HepG2 (cell line): ENCODE measurements at places on chromosomes 6 and 20.

GRCh38 chr6:166075186-166075585 is 92.5 kb downstream of the TBXT start:
- DNase-seq = no peak
- H3K4me1 ChIP-seq = no peaks in the 10 kb centered on the region
- no peak overlapping the region for H3K27ac ChIP-seq
- H3K36me3 ChIP-seq = no peaks in the 10 kb centered on the region

DNA sequence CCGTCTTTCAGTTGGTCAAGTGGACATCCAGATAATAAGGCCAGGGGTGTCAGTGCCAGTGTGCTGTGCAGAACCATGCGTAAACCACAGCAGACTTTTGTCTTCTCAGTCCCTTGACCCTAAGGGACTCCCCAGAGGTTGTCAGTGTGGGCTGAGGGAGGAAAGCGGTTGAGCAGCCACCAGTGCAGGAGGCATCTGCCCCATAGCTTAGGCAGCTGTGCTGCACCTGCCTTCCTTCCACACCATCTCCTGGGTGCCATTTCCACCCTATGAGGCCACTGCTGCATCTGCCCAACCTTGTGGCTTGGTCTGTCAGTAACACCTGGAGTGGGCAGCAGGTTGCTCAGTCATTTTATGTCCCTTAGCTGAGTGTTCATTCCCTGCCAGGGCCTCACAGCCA is 26.0 kb downstream of the PRPF6 start:
- no peak overlapping the region for H3K27ac ChIP-seq
- H3K4me3 ChIP-seq = no peak overlapping the region
- DNase-seq = no peak
- no peaks in the 10 kb centered on the region for H3K4me1 ChIP-seq

GRCh38 chr6:67567842-67568241 is 1067.2 kb upstream of the ADGRB3 start:
- H3K27me3 ChIP-seq = no peaks in the 10 kb centered on the region
- H3K36me3 ChIP-seq = no peaks in the 10 kb centered on the region

DNA sequence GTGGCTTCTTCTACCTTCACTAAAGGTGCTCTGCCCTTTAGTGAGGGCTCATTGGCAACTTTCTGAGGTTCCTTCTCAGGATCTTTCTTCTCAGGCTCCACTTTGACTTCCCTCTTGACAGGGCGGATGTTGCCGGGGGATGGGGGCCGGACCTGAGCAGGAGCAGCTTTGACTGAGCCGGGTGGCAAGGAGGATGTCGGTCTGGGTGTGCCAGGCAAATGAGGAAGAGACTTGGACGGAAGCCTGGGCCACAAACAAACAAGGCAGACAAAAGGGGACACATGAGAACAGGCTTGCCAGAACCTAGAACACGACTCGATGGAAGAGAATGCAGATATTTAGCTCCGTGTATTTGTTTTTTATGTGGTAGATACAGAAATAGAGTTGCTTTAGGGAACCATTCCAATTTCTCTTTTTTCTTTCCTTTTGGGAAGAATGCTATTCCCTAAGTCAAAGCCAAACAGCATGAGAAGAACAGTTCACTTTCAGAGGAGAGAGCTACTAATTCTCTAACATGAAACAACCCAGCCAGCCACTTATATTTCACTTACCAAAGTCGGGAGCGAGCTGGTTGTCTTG is 76.2 kb upstream of the BCLAF1 start:
- DNase-seq = no peak
- H3K36me3 ChIP-seq = no peaks in the 10 kb centered on the region
- no peak overlapping the region for H3K27ac ChIP-seq
- no peak overlapping the region for H3K4me3 ChIP-seq

DNA sequence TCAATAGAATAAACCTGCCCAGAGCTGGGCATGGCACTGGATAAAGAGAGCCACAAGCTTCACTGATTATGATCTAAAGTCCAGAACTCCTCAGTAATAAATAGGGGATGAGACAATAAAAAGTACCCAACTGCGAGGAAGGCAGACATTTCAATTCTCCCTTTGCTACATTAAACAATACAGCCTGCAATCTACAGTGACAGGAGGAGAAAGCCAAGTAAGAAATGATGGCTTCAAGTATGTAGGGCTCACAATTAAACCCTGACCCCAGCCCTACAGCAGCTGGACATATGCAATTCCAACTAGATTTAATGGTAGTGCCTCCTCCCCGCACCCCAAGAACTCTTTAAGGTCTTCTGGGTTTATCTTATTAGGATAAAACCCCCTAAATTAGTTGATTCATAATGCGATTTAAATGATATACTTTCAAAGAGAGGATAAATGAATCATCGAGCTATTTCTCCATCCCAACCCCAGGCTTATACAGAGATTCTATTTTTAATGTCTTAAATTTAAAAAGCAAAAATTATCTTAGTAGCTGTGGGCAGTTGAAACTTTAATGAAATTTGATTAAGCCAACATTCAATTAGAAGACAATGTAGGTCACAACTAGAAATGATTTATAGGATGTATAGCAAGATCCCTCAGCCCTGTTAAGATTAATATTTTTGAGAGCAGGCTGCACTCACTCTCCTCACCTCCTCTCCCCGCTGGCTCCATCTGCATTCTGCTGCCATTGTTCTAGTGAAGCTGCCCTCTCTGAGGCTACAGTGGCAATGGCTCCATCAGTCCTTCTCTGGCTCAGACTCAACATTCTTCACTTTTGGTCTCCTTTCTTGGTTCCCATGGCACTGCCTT is 57.1 kb downstream of the OGFRL1 start:
- H3K4me3 ChIP-seq = no peak overlapping the region
- H3K4me1 ChIP-seq = no peaks in the 10 kb centered on the region
- no peaks in the 10 kb centered on the region for H3K36me3 ChIP-seq
- DNase-seq = no peak
